ENCODE measurements at places on chromosomes 7 and 10. TPM values are rescaled to one million over a fixed set of nuclear protein-coding genes. Genes with fewer than 3 reads are reported as not detected.

GRCh38 chr10:123140164-123140982 lies 4.6 kb downstream of the HMX3 start:
- H3K36me3 ChIP-seq, result no peaks in the 10 kb centered on the region
- peaks cover 26% of the 10 kb centered on the region for H3K4me1 ChIP-seq
- no peak overlapping the region for H3K4me3 ChIP-seq
- no peak for DNase-seq
- no peaks in the 10 kb centered on the region for H3K27me3 ChIP-seq
- H3K27ac ChIP-seq, result no peak overlapping the region

- no peak overlapping the region for H3K4me3 ChIP-seq
- DNase-seq, result no peak
- no peaks in the 10 kb centered on the region for H3K27me3 ChIP-seq
- no peaks in the 10 kb centered on the region for H3K4me1 ChIP-seq
Measured at GRCh38 chr10:17488848-17489247, 34.5 kb upstream of the ST8SIA6 start.

Gene HECW1
- 3.9 TPM for total RNA-seq

DNA sequence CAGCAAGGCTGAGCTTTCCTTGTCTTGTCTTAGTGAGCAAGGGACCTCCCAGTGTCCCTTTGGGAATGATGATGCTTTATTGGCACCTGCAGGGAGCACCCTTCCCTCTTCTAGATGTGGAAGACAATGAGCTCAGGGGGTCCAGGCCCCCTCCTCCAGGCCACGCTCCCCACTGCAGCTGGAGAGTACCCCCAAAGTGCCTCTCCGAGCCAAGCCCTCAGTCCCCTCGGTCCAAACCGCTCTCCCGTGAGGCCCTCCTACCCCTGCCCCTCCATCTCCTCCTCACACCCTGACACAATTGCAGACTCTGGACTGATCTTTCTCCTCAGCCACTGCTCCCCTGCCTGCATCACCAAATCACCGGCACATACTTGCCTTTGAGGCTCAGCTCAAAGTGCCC lies 16.7 kb downstream of the RBP3 start:
- H3K27ac ChIP-seq, result no peak overlapping the region
- H3K4me3 ChIP-seq, result no peak overlapping the region
- peak; percentile 34 for DNase-seq
- peaks cover 16% of the 10 kb centered on the region for H3K4me1 ChIP-seq
- no peaks in the 10 kb centered on the region for H3K27me3 ChIP-seq

DNA sequence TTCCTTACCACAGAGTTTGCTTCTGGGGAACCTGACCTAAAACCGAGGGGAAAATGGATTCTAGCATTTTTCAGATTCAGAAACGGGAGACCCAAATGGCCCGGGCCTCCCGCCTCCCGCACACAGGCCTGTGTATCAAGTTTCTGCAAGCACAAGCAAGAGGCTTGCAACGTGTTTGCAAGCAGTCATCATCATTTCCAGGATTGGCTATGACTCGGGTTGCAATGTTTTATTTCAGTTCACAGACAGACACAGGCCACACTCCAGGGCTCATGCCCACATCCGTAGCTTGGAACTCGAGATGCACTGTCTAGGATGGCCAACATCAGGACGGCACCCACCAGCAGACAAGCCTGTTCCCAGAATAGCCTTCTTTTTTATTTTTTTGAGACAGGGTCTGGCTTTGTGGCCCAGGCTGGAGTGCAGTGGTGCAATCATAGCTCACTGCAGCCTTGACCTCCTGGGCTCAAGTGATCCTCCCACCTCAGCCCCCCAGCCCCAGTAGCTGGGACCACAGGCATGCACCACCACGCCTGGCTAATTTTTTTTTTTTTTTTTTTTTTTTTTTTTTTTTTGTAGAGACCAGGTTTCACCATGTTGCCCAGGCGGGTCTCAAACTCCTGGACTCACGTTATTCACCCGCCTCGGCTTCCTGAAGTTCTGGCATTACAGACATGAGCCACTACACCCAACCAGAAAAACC lies 68.1 kb upstream of the FOXK1 start:
- H3K4me1 ChIP-seq, result no peaks in the 10 kb centered on the region
- no peak for DNase-seq
- peak overlapping the region; percentile 16 for H3K27ac ChIP-seq

- H3K4me1 ChIP-seq, result no peaks in the 10 kb centered on the region
- no peak overlapping the region for H3K27ac ChIP-seq
- H3K27me3 ChIP-seq, result no peaks in the 10 kb centered on the region
- H3K36me3 ChIP-seq, result no peaks in the 10 kb centered on the region
Measured at GRCh38 chr10:76983624-76984023, 654.0 kb downstream of the KCNMA1 start.

Gene LRRC4
- total RNA-seq, result 1.6 TPM

- no peaks in the 10 kb centered on the region for H3K27me3 ChIP-seq
- no peak overlapping the region for H3K27ac ChIP-seq
- H3K4me1 ChIP-seq, result peaks cover 13% of the 10 kb centered on the region
- H3K4me3 ChIP-seq, result no peak overlapping the region
- H3K36me3 ChIP-seq, result no peaks in the 10 kb centered on the region
Measured at GRCh38 chr10:1738950-1739349, 1.6 kb upstream of the ADARB2 start.

DNA sequence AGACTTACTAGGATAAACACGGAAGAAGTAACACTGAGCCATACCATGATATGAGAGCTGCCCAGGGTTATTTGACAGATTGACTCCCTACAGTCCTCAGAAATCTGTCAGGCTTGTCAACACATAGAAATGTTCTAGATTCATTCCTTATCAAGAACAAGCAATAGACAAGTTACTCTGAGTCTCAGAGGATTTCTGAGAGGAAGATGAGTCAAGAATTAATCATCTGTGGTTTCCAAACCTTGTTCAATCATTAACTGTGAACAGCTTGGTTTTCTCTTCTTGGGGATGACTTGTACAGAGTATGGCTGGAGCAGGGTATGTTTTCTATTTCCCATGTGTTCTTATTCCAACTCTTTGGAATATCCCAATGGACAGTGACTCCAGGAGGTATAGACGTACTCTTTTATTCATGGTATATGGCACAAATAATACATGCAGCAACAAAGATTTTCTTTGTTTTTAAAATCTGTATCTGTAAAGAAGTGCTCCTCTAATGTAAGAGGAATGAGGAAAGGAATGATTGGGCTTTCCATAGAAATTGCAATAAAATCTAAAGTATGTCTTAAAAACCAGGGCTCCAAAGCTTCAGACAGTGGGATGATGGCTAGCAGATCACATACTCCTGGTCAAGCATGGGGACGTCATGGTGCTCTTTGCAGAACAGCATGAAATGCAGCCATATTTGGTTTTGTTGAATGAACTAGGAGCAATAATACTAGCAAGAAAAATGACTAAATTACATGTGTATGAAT lies 11.9 kb upstream of the SFR1 start:
- DNase-seq, result no peak
- peak overlapping the region; percentile 50 for H3K27ac ChIP-seq
- H3K27me3 ChIP-seq, result no peaks in the 10 kb centered on the region
- H3K4me3 ChIP-seq, result no peak overlapping the region
- no peaks in the 10 kb centered on the region for H3K4me1 ChIP-seq
- no peaks in the 10 kb centered on the region for H3K36me3 ChIP-seq

Gene SLC18A3
- total RNA-seq, result not detected

DNA sequence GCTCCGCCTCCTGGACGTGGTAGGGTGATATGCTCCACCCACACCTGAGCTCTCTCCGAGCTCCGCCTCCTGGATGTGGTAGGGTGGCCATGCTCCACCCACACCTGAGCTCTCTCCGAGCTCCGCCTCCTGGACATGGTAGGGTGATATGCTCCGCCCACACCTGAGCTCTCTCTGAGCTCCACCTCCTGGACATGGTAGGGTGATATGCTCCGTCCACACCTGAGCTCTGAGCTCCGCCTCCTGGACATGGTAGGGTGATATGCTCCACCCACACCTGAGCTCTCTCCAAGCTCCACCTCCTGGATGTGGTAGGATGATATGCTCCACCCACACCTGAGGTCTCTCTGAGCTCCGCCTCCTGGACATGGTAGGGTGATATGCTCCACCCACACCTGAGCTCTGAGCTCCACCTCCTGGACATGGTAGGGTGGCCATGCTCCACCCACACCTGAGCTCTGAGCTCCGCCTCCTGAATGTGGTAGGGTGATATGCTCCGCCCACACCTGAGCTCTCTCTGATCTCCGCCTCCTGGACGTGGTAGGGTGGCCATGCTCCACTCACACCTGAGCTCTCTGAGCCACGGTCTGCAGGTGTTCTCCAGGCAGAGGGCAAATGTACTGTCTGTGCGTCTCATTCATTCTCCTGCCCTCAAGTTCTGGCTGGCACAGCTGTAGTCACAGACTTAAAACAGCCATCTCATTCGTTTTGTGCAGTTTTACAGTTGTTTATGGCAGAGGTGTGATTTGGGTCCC lies 252.4 kb downstream of the DIP2C start:
- H3K4me3 ChIP-seq, result no peak overlapping the region
- no peaks in the 10 kb centered on the region for H3K4me1 ChIP-seq
- no peaks in the 10 kb centered on the region for H3K27me3 ChIP-seq
- H3K27ac ChIP-seq, result no peak overlapping the region
- no peak for DNase-seq
- no peaks in the 10 kb centered on the region for H3K36me3 ChIP-seq

Gene OR2A1
- not detected for total RNA-seq

GRCh38 chr7:137967143-137968018 lies 34.5 kb downstream of the CREB3L2 start:
- H3K27me3 ChIP-seq, result no peaks in the 10 kb centered on the region
- DNase-seq, result no peak
- H3K27ac ChIP-seq, result peak overlapping the region; percentile 0
- no peaks in the 10 kb centered on the region for H3K4me1 ChIP-seq
- no peaks in the 10 kb centered on the region for H3K36me3 ChIP-seq

GRCh38 chr7:27316311-27316710 lies 73.7 kb downstream of the EVX1 start:
- no peaks in the 10 kb centered on the region for H3K36me3 ChIP-seq
- H3K27me3 ChIP-seq, result no peaks in the 10 kb centered on the region
- H3K4me1 ChIP-seq, result no peaks in the 10 kb centered on the region
- DNase-seq, result no peak

GRCh38 chr7:66099232-66099550 lies 15.5 kb upstream of the CRCP start:
- DNase-seq, result no peak
- H3K4me1 ChIP-seq, result peaks cover 5% of the 10 kb centered on the region
- peak overlapping the region; percentile 90 for H3K27ac ChIP-seq
- H3K27me3 ChIP-seq, result no peaks in the 10 kb centered on the region
- H3K36me3 ChIP-seq, result no peaks in the 10 kb centered on the region

- DNase-seq, result no peak
- H3K27me3 ChIP-seq, result no peaks in the 10 kb centered on the region
- no peaks in the 10 kb centered on the region for H3K36me3 ChIP-seq
- H3K27ac ChIP-seq, result no peak overlapping the region
- peaks cover 9% of the 10 kb centered on the region for H3K4me1 ChIP-seq
- no peak overlapping the region for H3K4me3 ChIP-seq
Measured at GRCh38 chr7:100489824-100490223, 6.1 kb downstream of the NYAP1 start.

- H3K4me3 ChIP-seq, result no peak overlapping the region
- H3K4me1 ChIP-seq, result peaks cover 26% of the 10 kb centered on the region
- no peaks in the 10 kb centered on the region for H3K27me3 ChIP-seq
- H3K36me3 ChIP-seq, result no peaks in the 10 kb centered on the region
- peak overlapping the region; percentile 51 for H3K27ac ChIP-seq
- DNase-seq, result no peak
Measured at GRCh38 chr10:74586088-74586585, 240.3 kb upstream of the KAT6B start.

GRCh38 chr10:2576892-2577291 lies 490.5 kb upstream of the PFKP start:
- no peaks in the 10 kb centered on the region for H3K36me3 ChIP-seq
- H3K4me3 ChIP-seq, result no peak overlapping the region
- no peak overlapping the region for H3K27ac ChIP-seq
- no peaks in the 10 kb centered on the region for H3K27me3 ChIP-seq

Gene USP6NL
- 19.3 TPM for total RNA-seq

- no peaks in the 10 kb centered on the region for H3K27me3 ChIP-seq
- DNase-seq, result no peak
- H3K4me1 ChIP-seq, result no peaks in the 10 kb centered on the region
- no peak overlapping the region for H3K4me3 ChIP-seq
- H3K36me3 ChIP-seq, result no peaks in the 10 kb centered on the region
- no peak overlapping the region for H3K27ac ChIP-seq
Measured at GRCh38 chr7:77580762-77581350, 43.8 kb downstream of the PTPN12 start.

GRCh38 chr10:7679256-7679655 lies 12.5 kb upstream of the ITIH5 start:
- H3K36me3 ChIP-seq, result no peaks in the 10 kb centered on the region
- no peak overlapping the region for H3K27ac ChIP-seq
- H3K27me3 ChIP-seq, result no peaks in the 10 kb centered on the region
- no peak for DNase-seq
- no peak overlapping the region for H3K4me3 ChIP-seq

All from Peyer's patch (tissue), 4 donors.